Left cardiac atrium (tissue), 4 donors: ENCODE measurements at places on chromosomes 1 and 21.

GRCh38 chr1:99170516-99170915, 93.8 kb upstream of the PLPPR4 start:
- no peak for DNase-seq

- no peak for DNase-seq
Measured at GRCh38 chr1:76162254-76162653, 87.7 kb downstream of the ST6GALNAC3 start.

DNA sequence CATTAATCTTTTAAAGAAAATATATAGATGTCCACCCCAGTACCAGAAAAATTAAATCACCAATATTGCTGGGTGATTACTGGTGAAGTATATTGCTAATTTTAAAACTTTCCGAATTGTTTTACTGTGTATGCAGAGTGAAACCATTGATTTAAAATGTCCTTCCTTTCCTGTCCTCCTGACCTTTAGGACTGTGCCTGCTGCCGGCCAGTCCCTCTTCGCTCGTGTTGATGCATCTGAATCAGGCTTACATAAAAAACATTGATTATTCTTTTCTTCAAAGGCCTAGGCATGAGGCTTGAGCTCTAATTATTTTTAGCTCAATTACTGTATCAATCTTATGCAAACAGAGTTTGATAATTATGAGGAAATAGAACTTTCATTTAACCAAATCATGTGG, 1128.1 kb downstream of the BRINP3 start:
- DNase-seq: no peak

- no peak for DNase-seq
Measured at GRCh38 chr1:192877283-192877886, 68.5 kb downstream of the RGS2 start.
